Activated naive CD4-positive, alpha-beta T cell (primary cell): ENCODE measurements at places on chromosomes 2 and 18.

DNA sequence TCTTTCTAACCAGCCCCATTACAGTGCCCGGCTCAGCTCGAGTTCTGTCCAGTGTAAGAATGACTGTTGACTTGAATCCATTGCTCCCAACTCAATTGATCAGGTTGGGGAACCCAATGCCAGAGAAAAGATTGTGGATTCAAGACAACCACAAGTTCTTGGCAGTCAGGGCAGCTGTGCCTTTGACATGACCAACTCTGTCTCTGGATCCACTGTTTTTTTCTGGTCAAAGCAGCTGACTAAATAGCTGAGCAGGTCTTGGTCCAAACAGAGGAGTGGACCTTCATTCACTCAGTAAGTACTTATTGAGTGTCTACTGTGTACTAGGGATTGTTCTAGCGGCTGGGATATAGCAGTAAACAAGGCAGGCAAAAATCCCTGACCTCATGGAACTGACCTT lies 6.3 kb upstream of the ATOH8 start:
- no peak for DNase-seq

DNA sequence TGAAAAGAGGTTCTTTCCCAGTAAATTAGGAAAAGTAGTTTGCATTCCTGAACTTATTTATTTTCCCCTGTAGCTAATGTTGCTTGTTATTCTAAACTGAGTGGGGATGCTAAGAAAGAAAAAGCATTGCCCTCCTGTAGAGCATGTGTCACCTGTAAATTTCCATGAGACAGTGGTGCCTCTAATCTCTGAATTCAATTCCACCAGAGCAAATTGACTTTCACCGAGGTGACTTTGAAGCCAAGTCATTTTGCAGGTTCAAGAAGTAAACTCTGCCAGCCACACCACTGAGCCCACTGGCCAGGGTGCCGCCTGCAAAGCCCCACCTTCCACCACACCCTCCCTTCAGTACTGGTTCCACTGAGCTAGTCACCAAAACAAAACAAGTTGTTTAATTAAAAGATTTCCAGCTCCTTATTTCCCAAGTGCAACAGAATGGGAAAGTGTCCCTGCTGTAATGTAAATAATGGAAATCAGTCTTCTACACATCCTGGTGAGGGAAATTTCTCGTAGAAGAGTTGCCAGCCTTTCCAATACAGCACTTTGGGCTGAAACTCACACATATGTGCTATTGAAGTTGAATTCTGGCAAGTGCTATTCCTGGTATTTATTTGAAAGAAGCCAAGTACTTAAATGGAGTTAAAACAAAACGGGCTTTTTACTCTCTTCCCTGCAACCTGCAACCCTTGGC lies 254.8 kb downstream of the RNF152 start:
- no peak for DNase-seq

DNA sequence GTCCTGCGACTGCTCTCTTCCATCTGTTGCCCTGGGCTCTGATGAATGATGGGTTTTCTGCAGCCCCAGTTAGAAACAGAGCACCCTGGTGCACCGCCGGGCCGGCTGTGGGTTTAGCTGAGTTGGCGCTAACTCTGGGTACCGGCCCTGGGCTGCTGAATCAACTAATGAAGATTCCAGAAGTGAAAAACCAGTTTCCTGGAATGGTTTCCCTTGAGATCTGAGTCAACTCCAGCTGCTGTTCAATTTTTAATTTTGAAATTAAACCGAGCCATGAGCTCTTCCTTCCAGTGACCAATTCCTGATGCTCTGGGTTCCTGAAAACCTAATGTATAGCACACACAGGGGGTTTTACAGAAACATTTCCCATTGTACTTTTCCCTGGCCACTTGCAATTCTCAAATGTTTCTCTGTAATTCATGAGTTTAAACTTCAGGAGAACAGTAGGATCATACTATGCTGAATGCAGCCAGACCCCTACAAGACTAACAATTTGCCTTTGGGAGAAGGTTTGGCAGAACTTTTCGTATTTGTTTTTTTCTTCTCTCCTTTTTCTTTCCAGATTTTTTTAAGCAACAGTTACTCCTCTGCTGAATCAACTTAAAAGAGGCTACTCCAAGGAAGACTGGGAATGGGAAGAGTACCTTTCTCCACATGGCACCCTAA lies 5.5 kb downstream of the COL6A3 start:
- no peak for DNase-seq

- no peak for DNase-seq
Measured at GRCh38 chr2:9424447-9425164, 1.2 kb downstream of the CPSF3 start.

- no peak for DNase-seq
Measured at GRCh38 chr2:153163055-153163454, 315.5 kb downstream of the RPRM start.

- DNase-seq, result no peak
Measured at GRCh38 chr2:34529965-34530364, 930.9 kb upstream of the FAM98A start.

DNA sequence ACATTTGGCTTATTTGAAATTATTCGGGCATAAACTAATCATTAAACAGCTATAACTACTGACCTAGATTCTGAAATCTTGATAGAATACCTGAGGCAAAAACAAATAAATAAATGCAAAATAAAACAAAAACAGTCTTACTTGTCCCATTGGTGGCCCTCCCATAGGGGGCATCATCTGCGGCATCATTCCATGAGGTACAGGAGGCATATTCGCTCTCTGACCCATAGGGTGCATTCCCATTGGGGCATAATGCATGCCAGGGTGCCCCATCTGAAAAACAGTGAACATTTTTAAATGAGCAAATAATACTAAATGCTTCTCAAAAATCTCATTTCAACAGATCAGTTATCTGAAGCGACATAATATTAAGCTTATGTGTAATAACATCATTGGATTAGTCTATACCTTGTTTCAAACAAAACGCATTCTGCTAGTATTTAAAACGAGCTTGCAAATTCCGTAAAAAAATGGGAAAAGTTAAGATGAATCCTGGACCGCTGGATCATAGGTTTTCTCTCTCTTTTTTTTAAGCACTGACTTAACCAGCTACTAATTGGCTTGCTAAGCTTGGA lies 1.3 kb downstream of the PRPF40A start:
- no peak for DNase-seq

DNA sequence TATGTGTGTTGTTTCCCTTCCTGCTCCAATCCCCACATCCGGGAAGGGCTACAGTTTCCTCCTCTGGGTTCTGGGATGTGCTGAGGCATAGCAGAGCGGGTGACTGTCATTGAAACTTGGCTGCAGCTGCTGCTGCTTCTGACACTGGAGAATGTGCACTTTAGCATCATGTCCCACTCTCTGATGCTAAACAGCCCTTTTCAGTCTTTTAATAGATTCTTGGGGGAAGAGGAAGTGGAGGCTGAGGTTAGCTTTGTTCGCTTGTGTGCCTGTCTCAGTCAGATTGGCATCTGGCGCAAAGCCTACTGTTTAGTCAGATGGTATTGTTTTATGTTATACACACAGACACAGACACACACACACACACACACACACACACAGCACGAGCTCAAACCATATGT lies 136.5 kb upstream of the RND3 start:
- DNase-seq, result no peak

GRCh38 chr2:158315803-158316414 lies 140.6 kb downstream of the CCDC148 start:
- DNase-seq, result no peak

DNA sequence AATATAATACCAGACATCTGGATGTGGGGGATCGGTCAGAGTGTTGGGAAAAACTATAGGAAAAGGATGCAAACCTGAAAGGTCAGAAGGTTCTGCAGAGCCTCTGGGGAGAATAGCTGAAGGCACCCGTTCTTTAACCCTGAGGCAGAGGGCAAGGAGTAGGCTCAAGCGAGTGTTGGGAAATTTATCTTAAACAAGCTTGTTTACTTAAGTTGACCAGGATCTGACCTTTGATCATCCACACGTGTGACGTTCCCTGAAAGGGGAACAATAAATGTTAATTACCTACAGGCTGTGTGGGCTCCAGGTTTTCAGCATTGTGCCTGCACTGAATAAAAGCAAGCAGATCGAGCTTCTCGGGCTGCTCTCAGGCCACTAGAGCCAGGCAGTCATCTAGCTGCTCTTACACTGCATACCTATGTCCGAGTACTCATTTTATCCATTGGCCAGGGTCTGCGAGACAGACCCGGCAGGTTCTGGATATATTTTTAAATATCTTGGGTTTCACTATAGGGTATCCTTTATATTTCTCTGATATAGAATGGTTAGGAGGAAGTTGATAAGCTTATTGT lies 400.6 kb upstream of the CHST9 start:
- DNase-seq, result no peak

DNA sequence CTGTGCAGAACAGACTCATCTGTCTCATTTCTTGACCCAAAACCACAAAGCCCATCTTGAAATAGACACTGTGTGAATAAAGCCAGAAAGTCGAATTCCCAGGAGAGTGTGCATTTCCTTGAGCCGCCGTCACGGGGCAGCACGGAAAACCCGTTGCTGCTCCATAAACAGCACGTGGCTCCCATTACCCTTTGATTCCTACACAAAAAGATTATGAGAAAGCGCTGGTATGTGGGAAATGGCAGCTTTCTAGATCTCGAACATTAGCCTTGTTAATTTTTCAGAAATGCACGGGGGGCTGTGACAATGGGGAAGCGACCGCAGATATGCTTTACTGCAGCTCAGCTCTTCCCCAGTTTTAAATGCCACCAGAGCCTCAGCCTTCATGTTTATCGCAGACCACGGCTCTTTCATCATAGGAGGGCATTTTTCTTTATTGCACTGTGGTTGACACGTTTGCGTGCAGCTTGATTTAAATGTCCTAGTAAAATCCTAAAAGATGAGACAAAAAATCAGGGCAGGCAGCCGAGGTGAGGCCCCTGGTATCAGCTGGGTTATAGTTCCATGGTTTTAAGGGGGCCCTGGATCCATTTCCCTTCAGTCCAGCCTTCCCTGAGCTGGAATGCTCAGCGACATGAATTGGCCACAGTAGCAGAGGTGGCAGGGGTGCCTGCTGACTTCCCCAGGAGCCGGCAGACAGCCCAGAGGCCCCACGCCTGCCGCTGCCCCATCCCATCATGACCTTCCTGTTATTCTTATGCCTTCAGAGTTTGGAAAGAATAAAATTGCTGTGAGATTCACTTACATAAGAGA lies 249.3 kb downstream of the NDUFA10 start:
- no peak for DNase-seq

DNA sequence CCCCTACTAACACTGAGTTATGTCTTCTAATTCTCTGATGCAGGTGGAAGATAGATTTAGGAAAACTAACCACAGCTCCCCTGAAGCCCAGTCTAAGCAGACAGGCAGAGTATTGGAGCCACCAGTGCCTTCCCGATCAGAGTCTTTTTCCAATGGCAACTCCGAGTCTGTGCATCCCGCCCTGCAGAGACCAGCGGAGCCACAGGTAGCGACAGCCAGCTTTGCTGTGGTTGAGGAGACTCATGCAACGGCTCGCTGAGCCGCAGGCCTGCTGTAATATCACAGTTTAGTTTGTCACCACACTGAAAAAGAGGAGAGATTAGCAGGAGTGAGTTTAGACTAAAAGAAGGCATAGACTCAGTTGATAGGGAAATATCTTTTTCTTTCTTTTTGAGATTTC lies 131.0 kb upstream of the IL1R2 start:
- no peak for DNase-seq

GRCh38 chr2:20580690-20581437 lies 70.0 kb downstream of the HS1BP3 start:
- DNase-seq, result no peak

GRCh38 chr2:226446406-226447001 lies 353.1 kb downstream of the IRS1 start:
- no peak for DNase-seq

DNA sequence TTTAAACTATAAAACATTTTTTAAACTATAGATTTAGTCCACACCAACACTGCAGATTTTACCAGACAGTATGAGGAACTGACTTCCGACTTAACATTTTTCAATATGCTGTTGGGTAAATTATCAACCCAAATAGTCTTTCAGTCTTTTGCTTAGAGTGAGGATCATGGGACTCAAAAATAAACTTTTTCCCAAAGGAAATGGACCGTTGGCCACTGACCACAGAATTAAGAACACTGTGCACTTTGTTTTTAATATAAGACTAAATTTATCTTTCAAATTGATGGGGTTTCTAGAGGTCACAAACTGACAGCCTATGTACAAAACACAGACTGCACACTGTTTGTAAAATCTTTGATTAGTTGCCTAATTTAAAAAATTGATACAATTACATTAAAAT lies 44.9 kb downstream of the FIGN start:
- no peak for DNase-seq

- no peak for DNase-seq
Measured at GRCh38 chr2:240247241-240247867, 106.9 kb upstream of the OTOS start.

DNA sequence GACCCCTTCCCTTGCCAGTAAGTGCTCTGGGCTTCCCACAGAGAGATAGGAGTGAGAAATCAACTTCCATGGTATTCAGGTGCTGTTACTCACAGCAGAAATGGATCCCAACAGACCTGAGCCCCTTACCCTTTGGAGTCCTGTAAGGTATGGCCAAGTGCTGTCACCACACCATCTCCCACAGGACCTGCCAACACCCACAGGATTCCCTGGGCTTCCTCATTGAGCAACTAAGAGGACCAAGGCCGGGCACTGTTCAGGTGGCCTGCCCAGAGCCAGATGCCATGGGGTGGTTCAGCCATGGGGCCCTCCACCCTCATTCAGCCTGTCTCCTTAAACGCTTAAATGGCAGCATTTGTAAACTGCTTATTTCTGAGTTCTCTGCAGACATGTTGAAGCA lies 166.2 kb downstream of the TRIM43 start:
- DNase-seq, result no peak

DNA sequence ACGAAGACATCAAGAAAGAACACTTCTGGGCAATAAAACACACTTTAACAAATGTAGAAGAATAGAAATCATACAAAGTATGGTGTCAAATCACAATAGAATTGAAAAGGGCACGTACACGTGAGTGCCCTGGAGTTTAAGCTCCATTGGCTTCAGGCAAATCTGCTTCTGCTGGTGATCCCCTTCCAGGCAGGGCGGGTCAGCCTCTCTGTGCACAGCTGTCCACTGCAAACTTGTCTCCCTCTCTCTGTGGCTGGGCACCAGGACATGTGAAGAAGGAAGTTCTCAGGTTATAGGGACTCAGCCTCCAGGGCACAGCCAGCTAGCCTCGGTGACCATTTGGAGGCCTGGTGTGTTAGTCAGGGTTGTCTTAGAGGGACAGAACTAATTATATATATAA lies 66.0 kb downstream of the ST3GAL5 start:
- DNase-seq, result no peak

DNA sequence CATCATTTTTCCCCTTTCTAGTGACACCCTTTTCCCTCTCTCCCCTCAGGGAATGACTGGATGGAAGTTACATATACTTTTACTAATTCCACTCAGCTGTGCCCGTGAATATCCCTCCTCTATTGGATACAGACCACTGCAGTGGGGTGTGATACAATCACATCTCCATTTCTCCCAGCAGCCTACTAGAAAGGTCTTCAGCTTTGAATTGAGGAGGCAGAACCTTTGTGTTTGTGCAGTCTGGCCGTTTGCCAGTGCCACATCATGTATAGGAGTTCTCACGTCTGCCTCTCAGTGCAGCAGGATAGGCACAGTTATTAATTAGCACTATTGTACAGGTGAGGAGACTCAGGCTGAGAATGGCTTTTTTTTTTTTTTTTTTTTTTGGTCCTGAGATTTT lies 16.4 kb downstream of the TNFRSF11A start:
- no peak for DNase-seq

- DNase-seq, result no peak
Measured at GRCh38 chr2:168997118-168997521, 34.0 kb downstream of the ABCB11 start.
